Naive thymus-derived CD8-positive, alpha-beta T cell (primary cell): ENCODE measurements at places on chromosomes 12 and 14. TPM values are rescaled to one million over a fixed set of nuclear protein-coding genes. Genes with fewer than 3 reads are reported as not detected.

- peaks cover 44% of the 10 kb centered on the region for H3K4me1 ChIP-seq
- no peak overlapping the region for H3K27ac ChIP-seq
- H3K27me3 ChIP-seq: no peaks in the 10 kb centered on the region
- no peaks in the 10 kb centered on the region for H3K36me3 ChIP-seq
- no peak for DNase-seq
Measured at GRCh38 chr12:103881261-103881660, 40.2 kb upstream of the NT5DC3 start.

DNA sequence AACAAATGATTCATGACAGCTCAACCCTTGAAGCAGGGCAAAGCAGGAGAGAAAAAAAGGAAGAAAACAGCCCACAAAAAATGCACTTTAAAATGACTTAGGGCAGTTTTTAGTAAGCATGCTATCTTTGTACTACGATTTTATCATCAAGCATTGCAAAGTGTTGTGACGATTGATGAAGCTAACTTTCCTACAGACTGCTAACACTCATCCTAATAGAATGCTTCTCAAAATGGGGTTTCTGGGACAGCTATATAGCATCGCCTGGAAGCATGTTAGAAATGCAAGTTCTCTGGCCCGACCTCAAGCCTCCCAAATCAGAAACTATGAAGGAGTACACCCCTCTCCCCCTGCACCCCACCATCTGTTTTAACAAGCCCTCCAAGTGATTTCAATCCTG is 256.4 kb downstream of the SSPN start:
- no peak for DNase-seq
- H3K27ac ChIP-seq: no peak overlapping the region
- H3K4me3 ChIP-seq: no peak overlapping the region
- peaks cover 31% of the 10 kb centered on the region for H3K36me3 ChIP-seq

DNA sequence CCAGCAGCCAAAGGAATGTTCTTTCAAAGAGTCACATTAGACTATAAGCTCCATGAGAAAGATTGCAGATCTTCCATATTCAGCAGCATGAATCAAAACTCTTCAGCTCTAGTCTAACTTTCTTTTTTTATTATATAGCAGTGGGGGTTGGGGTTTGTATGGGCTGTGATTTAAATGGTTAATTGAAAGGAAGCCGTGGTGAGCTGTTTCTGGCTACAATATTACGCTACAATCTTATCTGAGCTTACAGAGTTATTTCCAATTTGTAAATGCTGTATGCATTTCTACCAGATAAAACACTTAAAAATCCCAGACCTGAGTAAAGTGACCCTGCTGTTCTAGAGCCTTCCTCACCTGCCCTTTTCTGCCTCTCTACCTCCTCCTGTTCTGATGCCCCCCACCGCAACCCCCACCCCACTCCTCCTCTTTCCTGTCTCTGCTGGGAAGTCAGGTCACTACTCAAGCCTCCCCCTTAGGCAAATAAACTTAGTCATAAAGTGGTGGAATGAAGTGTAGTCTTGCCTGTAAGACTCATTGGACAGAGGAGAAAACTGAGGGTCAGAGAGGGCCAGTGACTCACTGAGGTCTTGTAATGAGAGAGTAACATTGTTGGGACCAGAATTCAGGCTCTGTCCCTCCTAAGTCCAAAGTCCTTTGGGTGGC is 1089.5 kb downstream of the BCL11B start:
- peaks cover 86% of the 10 kb centered on the region for H3K4me1 ChIP-seq
- no peaks in the 10 kb centered on the region for H3K36me3 ChIP-seq
- H3K4me3 ChIP-seq: peak overlapping the region; percentile 73
- H3K27me3 ChIP-seq: no peaks in the 10 kb centered on the region
- peak overlapping the region; percentile 98 for H3K27ac ChIP-seq

DNA sequence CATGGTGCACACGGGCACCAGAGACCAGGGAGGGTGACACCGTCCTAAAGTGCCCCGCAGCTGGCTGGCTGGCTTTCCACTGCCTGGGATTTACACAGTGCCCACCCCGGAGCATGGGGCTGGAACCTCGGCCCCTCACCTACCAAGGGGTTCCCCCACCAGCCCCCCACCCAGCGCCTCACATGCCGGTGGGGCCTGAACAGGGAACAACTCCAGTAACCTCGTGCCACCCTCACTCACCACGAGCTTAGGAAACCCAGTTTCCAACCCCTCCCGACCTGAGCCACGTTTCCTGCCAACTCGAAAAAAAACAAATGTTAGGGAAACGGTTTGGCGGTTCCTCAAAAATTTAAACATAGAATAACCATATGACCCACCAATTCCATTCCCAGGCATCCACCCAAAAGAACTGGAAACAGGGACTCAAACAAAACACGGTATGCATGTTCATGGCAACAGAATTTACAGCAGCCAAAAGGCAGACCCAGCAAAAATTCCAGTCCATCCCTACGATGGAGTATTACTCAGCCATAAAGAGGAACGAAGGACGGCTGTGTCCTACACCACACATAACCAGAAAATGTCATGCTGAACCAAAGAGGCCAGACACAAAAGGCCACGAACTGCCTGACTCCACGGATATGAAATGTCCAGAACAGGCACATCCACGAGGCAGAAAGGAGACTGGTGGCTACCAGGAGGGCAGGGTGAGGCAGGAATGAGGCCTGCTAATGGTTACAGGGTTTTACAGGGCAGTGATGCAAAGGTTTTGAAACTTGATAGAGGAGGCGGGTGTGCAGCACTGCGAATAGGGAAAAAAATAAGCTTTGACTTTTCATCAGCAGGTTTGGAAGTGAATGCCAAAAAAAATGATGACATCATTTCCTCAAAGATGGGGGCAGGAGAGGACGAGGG is 68.9 kb downstream of the NCOR2 start:
- H3K27me3 ChIP-seq: no peaks in the 10 kb centered on the region
- no peaks in the 10 kb centered on the region for H3K36me3 ChIP-seq
- no peak overlapping the region for H3K27ac ChIP-seq
- H3K4me3 ChIP-seq: no peak overlapping the region

DNA sequence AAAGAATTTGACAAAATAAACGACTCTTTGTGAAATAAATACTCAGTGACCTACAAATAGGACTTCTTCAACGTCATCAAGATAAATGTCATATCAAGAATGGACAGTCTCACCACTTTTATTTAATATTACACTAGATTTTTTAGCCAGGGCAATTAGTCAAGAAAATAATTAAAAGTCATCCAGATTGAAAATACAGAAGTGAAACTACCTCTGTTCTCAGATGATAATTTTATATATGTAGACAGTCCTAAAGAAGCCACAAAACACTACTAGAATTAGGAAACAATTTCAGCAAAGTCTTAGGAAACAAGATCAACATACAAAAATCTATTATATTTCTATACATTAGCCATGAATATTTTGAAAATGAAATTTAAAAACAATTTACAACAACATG is 689.6 kb upstream of the SEL1L start:
- H3K27me3 ChIP-seq: no peaks in the 10 kb centered on the region
- DNase-seq: no peak
- H3K4me3 ChIP-seq: no peak overlapping the region
- no peak overlapping the region for H3K27ac ChIP-seq

DNA sequence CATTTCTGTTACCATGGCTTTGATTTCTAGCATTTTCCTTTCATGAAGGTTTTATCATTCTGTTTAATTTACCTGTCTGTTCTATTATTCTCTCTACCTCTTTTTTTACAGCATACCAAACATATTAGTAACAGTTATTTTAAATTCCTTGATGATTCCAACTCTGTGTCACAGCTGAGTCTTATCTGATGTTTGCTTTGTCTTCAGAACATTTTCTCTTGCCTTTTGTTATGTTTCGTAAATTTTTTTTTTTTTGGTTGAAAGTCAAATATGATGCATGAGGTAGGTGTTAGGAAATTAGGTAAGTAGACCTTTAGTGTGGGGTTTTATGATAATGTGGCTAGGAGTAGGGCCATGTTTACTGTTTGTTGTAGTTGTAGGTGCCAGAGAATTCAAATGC is 496.4 kb downstream of the FOXG1 start:
- H3K27me3 ChIP-seq: no peaks in the 10 kb centered on the region
- no peaks in the 10 kb centered on the region for H3K4me1 ChIP-seq
- no peak overlapping the region for H3K4me3 ChIP-seq
- H3K27ac ChIP-seq: no peak overlapping the region

DNA sequence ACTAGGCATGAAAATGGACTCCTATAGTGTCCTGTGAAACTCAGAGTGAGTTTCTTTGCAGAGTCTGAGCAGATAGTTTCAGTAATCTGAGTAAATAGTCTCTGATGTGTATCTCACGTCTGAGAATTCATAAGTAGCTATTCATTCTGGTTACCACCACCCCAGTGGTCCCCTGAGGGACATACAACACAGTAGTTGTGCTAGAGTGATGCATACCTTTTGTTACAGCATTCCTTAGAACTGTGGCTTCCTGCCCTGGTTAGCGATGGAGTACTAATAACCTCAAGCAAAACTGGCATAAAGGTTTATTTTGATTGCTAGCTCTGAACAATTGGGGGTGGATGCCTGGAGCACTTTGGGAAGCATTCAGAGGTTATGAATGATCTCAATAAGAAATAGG is 114.7 kb downstream of the DAAM1 start:
- H3K4me3 ChIP-seq: no peak overlapping the region
- H3K27ac ChIP-seq: no peak overlapping the region
- no peak for DNase-seq
- H3K36me3 ChIP-seq: peaks cover 2% of the 10 kb centered on the region

DNA sequence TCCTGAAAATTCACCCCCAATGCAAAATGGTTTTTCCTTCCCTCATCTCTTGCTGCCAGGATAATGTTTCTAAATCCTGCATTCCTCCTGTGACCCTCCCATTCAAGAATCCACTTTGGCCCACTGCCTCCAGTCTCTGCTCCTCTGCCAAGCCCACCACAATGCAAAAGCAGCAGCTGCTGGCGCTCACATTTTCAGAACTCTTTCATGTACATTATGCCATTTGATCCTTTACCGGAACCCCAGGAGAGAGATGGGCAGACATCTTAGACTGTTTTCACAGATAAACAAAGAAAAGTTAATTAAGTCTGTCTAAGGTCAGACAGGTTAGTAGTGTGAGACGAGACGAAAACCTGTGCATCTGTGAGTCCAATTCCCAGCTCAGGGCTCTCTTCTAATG is 12.9 kb downstream of the LRIG3 start:
- peaks cover 3% of the 10 kb centered on the region for H3K4me1 ChIP-seq
- H3K36me3 ChIP-seq: no peaks in the 10 kb centered on the region
- no peak for DNase-seq
- H3K27me3 ChIP-seq: no peaks in the 10 kb centered on the region
- no peak overlapping the region for H3K4me3 ChIP-seq
- H3K27ac ChIP-seq: no peak overlapping the region

DNA sequence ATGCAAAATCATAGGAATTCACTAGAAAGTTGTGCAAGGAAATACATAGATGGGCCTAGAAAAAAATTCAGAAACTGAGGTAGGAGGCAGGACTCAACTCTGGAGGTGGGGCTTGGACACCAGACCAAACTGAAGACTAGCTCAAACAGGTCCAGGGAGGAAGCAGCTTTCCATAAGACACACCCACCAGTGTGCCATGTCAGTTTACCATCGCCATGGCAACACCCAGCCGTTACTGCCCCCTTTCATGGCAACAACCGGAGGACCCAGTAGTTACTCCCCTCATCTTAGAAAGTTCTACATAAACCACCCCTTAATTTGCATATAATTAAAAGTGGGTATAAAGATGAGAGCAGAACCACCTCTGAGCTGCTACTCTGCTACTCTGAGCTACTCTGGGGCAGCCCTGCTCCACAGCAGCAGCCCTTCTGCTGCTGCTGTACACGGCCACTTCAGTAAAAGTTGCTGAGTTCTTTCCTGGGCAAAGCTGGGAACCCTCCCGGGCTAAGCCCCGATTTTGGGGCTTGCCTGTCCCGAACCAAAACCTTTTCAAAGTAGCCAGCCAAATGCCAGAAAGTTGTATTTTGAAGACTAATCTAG is 30.8 kb upstream of the NINJ2 start:
- peaks cover 23% of the 10 kb centered on the region for H3K4me1 ChIP-seq
- H3K36me3 ChIP-seq: no peaks in the 10 kb centered on the region
- DNase-seq: no peak
- H3K27me3 ChIP-seq: no peaks in the 10 kb centered on the region
- peak overlapping the region; percentile 34 for H3K27ac ChIP-seq

DNA sequence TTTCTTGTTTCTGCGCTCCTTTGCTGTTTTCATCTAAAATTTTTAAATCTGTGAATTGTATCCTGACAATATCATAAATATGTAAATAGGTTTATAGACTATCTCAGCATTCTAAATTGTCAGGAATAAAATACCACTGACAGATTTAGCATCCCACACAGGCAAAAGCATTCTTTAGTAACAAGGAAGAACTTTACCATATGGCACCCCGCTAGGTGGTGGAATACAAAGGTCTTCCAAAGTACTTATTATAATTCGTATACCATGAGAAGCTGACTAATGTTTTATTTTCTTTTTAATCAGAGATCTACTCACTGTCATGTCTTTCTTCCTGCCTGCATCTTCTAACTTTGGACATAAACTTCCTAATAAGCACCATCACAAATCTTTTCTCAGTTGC is 328.8 kb upstream of the NOVA1 start:
- no peak for DNase-seq
- no peaks in the 10 kb centered on the region for H3K36me3 ChIP-seq
- no peak overlapping the region for H3K4me3 ChIP-seq
- no peak overlapping the region for H3K27ac ChIP-seq
- H3K27me3 ChIP-seq: no peaks in the 10 kb centered on the region

Gene C12orf50
- 0.14 TPM for total RNA-seq

Gene CLEC2B
- 85.1 TPM for total RNA-seq

Gene XPOT
- total RNA-seq: 106 TPM

Gene ADAM21
- 0.18 TPM for total RNA-seq

Gene SYT1
- total RNA-seq: not detected

Gene VASH1
- 3.6 TPM for total RNA-seq

Gene CDC42BPB
- 6.2 TPM for total RNA-seq

Gene POTEM
- total RNA-seq: not detected

Gene CMA1
- not detected for total RNA-seq
